ENCODE measurements at places on chromosomes 1 and 21. TPM values are rescaled to one million over a fixed set of nuclear protein-coding genes. Genes with fewer than 3 reads are reported as not detected.

DNA sequence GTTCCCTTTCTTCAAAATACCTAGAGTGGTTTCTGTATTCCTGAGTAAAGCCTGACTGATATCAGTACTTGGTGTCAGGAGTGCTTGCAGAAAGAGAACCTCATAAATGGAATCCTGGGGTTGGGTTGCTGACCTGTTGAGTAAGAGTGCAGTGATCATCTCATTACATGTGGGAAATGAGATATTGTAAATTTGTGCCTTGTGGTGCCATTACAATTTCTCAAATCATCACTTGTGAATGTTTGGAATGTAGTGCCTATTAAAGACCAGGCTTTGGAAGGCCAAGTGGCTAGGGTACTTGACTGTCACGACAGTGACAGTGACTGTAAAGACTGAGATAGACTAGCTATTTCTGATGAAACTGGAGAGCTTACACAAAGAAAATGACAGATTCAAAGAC, 176.7 kb upstream of the CTTNBP2NL start:
- H3K4me1 ChIP-seq = no peaks in the 10 kb centered on the region
- no peak overlapping the region for H3K27ac ChIP-seq
- DNase-seq = no peak
- no peaks in the 10 kb centered on the region for H3K36me3 ChIP-seq
- H3K4me3 ChIP-seq = no peak overlapping the region
- H3K27me3 ChIP-seq = no peaks in the 10 kb centered on the region

DNA sequence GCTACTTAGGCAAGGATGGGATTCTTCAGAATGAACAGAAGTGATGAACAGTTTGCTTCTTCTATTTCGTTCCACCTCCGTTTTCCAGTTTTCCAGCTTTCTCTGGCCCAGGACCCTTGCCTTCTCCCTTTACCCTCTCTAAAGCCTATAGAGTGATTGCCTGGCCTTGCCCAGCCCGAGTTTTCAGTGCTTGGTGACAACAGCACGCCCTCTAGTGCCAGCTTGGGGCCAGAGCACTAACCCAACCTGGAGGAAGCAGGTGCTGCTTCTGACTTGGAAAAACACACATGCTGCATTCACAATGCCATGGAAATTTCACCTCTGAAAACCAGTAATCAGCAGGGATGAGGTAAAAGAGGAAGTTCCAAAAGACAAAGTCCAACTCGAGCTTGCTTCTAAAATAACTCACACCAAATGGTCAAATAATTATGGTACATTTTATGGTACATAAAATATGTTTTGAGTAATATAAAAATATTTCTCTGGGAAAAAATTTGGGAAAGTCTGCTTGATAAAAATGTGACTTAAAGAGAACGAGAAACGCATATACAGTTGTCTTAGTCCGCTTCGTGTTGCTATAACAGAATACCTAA, 26.1 kb downstream of the UBE2T start:
- peak; percentile 63 for DNase-seq
- no peak overlapping the region for H3K4me3 ChIP-seq
- H3K27ac ChIP-seq = no peak overlapping the region
- H3K36me3 ChIP-seq = no peaks in the 10 kb centered on the region

DNA sequence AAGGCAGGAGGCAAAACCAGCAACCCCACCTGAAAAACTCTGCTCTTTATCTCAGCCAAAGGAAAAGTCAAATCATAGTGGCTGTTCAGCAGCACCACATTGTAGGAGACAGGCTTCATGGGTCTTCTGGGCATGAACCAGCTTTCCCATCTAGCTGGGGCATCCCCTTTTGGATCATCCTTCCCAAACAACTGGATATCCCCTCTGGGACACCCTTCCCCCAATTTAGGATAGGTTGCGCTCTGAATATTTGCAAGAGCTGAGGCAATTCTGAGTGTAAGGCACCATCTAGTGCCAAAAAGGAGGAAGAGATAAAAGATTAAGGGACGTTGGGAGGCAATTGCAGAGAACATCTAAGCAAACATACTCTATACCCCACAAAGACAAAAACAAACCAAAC, 295.8 kb downstream of the MATN1 start:
- DNase-seq = no peak
- H3K36me3 ChIP-seq = no peaks in the 10 kb centered on the region
- H3K27ac ChIP-seq = no peak overlapping the region
- H3K4me1 ChIP-seq = no peaks in the 10 kb centered on the region
- peaks cover 12% of the 10 kb centered on the region for H3K27me3 ChIP-seq

The VWA5B1 gene
- total RNA-seq = not detected

The KNCN gene
- total RNA-seq = not detected

GRCh38 chr1:174911606-174912005, 88.1 kb upstream of the CACYBP start:
- no peak overlapping the region for H3K4me3 ChIP-seq
- no peaks in the 10 kb centered on the region for H3K27me3 ChIP-seq
- no peak overlapping the region for H3K27ac ChIP-seq
- peaks cover 42% of the 10 kb centered on the region for H3K4me1 ChIP-seq
- H3K36me3 ChIP-seq = peaks cover 6% of the 10 kb centered on the region

The INAVA gene
- not detected for total RNA-seq

The OR6N1 gene
- not detected for total RNA-seq

DNA sequence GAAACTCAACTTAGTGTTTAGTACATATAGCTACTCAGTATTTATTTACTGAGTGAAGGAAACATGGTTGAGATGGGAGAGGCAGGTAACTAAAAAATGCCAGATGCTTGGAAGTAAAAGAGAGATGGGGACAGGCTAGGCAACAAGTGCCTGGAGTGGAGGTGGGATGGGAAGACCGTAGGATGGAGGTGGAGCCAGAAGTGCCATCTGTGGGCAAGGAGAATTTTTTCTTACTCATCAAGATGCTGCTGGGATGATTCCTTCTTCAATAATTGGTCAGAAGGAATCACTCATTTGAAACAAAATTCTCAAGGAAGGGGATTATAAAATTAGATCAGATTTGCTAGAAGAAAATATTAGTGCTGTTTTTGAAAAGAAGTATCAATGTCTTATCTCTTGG, 72.9 kb downstream of the IFI44 start:
- peaks cover 6% of the 10 kb centered on the region for H3K27me3 ChIP-seq
- no peaks in the 10 kb centered on the region for H3K36me3 ChIP-seq
- H3K4me1 ChIP-seq = no peaks in the 10 kb centered on the region
- no peak overlapping the region for H3K4me3 ChIP-seq
- no peak for DNase-seq

DNA sequence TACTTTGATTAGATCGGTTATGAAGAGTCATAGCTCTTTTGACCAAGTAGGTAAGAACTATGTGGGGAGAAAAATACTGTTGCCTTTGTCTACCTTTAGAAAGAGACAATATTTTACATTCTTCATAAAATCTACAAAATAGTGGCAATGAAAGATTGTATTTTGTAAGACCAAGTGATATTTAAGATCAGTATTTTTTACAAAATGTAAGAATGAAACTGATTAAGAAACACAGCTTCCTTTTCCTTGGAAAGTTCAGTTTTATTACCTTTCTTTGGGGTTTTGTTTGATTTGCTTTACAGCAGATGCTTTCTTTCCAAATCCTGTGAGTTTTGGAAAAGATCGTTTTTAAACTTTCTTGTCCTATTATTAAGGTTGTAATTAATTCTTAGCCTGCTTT, 69.8 kb downstream of the SLC35A3 start:
- H3K27me3 ChIP-seq = no peaks in the 10 kb centered on the region
- no peak for DNase-seq
- H3K36me3 ChIP-seq = peaks cover 66% of the 10 kb centered on the region
- peak overlapping the region; percentile 98 for H3K4me3 ChIP-seq

- H3K4me1 ChIP-seq = peaks cover 18% of the 10 kb centered on the region
- DNase-seq = no peak
- H3K27me3 ChIP-seq = no peaks in the 10 kb centered on the region
- no peak overlapping the region for H3K27ac ChIP-seq
Observed at GRCh38 chr1:198220428-198220827, 63.6 kb downstream of the NEK7 start.

- H3K36me3 ChIP-seq = peaks cover 9% of the 10 kb centered on the region
- peak within 1 kb of the TSS; percentile 96 for H3K27ac ChIP-seq
- H3K27me3 ChIP-seq = no peaks in the 10 kb centered on the region
- H3K4me1 ChIP-seq = peaks cover 31% of the 10 kb centered on the region
- peak; percentile 67 for DNase-seq
Observed at GRCh38 chr1:198156745-198157240, at the start of gene NEK7. NEK7 (plus strand) TSS chr1:198156998; CDS start chr1:198232581, 75,583 bp downstream.

The TNFRSF18 gene
- 231 TPM for total RNA-seq

GRCh38 chr1:111516005-111516535, 12.6 kb upstream of the ADORA3 start:
- no peaks in the 10 kb centered on the region for H3K36me3 ChIP-seq
- H3K4me3 ChIP-seq = peak overlapping the region; percentile 3
- no peaks in the 10 kb centered on the region for H3K27me3 ChIP-seq
- H3K4me1 ChIP-seq = peaks cover 44% of the 10 kb centered on the region
- H3K27ac ChIP-seq = peak overlapping the region; percentile 59

DNA sequence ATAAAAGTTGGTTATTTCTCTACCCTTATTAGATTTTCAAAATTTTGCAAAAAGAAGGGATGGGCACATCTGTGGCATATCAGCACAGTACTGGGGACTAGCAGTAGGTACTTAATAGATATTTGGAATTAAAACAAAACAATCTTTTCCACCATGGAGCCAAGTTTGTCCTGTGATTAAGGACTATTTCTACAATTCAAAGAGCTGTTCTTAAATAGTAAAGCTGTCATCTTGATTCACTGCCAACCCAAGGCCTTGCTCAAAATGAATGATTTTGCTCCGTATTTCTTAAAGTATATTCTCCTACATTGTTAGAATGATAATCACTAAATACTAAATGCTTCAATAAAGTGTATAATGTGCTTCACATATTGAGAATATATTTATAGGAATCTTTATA, 169.9 kb downstream of the S1PR1 start:
- H3K27me3 ChIP-seq = peaks cover 39% of the 10 kb centered on the region
- H3K36me3 ChIP-seq = no peaks in the 10 kb centered on the region
- no peak overlapping the region for H3K27ac ChIP-seq
- no peak for DNase-seq
- H3K4me1 ChIP-seq = peaks cover 5% of the 10 kb centered on the region

- no peak overlapping the region for H3K4me3 ChIP-seq
- no peaks in the 10 kb centered on the region for H3K4me1 ChIP-seq
- no peak for DNase-seq
- no peaks in the 10 kb centered on the region for H3K27me3 ChIP-seq
Observed at GRCh38 chr1:33640114-33640660, 167.7 kb downstream of the ZSCAN20 start.

DNA sequence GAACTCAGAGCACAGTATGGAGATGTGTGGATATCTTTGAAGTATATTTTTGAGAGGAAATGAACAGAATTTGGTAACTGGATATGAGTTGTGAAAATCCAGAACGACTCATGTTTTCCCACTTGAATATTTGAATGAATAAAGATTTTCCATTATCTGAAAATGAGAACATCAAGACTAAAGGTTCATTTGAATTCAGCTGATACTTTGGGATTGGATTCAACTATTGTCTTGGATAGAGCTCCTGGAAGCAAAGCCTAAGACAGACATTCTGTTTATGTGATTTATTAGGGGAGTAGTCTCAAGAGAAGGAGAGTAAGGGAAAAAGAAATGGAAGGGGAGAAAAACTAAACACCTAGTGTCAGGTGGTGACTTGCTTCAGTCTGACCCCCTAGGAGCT, 256.0 kb upstream of the LYPLAL1 start:
- H3K27me3 ChIP-seq = no peaks in the 10 kb centered on the region
- no peak overlapping the region for H3K27ac ChIP-seq
- no peaks in the 10 kb centered on the region for H3K36me3 ChIP-seq
- H3K4me3 ChIP-seq = no peak overlapping the region
- no peak for DNase-seq

- peaks cover 20% of the 10 kb centered on the region for H3K4me1 ChIP-seq
- peak overlapping the region; percentile 34 for H3K4me3 ChIP-seq
- peak overlapping the region; percentile 38 for H3K27ac ChIP-seq
Observed at GRCh38 chr1:11383553-11384169, 95.3 kb upstream of the DISP3 start.

DNA sequence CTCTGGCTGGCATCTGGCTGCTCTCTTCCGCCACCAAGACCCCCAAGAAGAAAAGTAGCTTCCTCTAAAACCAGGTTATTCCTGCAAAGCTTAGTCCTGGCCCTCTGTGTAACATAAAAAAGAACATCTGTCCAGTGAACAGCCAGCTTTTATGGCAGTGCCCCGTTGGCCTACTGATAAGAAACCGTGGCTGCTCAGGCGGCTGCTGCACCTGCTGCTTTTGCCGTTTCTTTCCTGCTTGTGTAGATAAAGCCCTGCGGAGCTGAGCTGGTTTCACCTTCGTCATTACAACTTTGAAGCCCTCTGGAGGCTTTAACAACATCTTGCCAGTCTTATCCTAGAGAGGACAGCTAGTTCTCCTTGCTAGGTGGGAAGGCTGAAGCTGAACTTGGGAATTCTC, 20.5 kb downstream of the ELAPOR1 start:
- no peak for DNase-seq
- H3K4me1 ChIP-seq = peaks cover 23% of the 10 kb centered on the region
- H3K27ac ChIP-seq = no peak overlapping the region
- H3K36me3 ChIP-seq = no peaks in the 10 kb centered on the region
- no peak overlapping the region for H3K4me3 ChIP-seq

The MYOCOS gene
- 0.14 TPM for total RNA-seq

The SLC6A17 gene
- 0.46 TPM for total RNA-seq

The DISP3 gene
- 0.23 TPM for total RNA-seq

The RAP1GAP gene
- total RNA-seq = 0.46 TPM

DNA sequence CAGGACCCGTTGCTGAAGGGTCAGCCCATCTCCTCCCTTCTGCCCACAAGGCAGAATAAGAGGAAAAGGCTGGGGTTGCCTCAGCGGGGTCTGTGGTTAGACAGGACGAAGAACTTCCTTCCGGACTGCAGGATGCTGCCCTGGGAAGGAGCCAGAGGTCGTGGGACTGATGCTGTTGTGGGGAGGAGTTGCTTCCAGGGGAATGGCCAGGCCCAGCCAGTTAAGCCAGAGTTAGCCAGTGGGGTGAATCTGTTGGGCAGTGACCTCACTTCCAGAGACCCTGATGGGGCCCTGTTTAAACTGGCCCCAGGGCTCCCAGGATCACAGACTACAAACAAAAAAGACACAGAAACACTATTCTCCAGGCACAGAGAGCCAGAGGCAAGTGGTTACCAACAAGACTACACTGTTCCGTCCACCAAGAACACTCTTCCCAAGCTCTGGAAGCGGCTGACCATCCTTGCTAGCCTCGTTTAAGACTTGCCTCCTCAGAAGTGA, 13.0 kb downstream of the FAM229A start:
- no peak for DNase-seq
- H3K27ac ChIP-seq = peak overlapping the region; percentile 15
- no peaks in the 10 kb centered on the region for H3K36me3 ChIP-seq
- H3K4me1 ChIP-seq = peaks cover 24% of the 10 kb centered on the region
- H3K4me3 ChIP-seq = no peak overlapping the region

GRCh38 chr1:222582099-222582774, 7.5 kb downstream of the TAF1A start:
- H3K4me1 ChIP-seq = peaks cover 17% of the 10 kb centered on the region
- H3K27me3 ChIP-seq = no peaks in the 10 kb centered on the region
- no peak for DNase-seq
- peaks cover 66% of the 10 kb centered on the region for H3K36me3 ChIP-seq

- no peak overlapping the region for H3K27ac ChIP-seq
- H3K4me3 ChIP-seq = no peak overlapping the region
- H3K4me1 ChIP-seq = peaks cover 5% of the 10 kb centered on the region
- H3K36me3 ChIP-seq = peaks cover 7% of the 10 kb centered on the region
- H3K27me3 ChIP-seq = no peaks in the 10 kb centered on the region
Observed at GRCh38 chr21:34183331-34183928, 110.1 kb downstream of the MRPS6 start.

The AGPAT3 gene
- total RNA-seq = 126 TPM

Measured in activated T-helper 2 cell treated with anti-CD3 and anti-CD28 coated beads, Interferon-gamma antibody, Interleukin-2, Interleukin-4, amounts not matched to agents 10 μg/mL and 5 μg/mL and 100 μg/mL, durations not matched to agents 14 hours and 24 hours and 36 hours (primary cell).